ENCODE measurements at places on chromosomes 3 and 15.

- DNase-seq, result no peak
Observed at GRCh38 chr3:112496366-112497067, 2.8 kb downstream of the BTLA start.

GRCh38 chr15:70035719-70036077 lies 62.0 kb downstream of the TLE3 start:
- no peak for DNase-seq

- DNase-seq, result no peak
Observed at GRCh38 chr3:129618901-129619671, 12.6 kb upstream of the PLXND1 start.

GRCh38 chr3:51637941-51638471 lies 33.0 kb upstream of the TEX264 start:
- peak; percentile 13 for DNase-seq

All from stimulated activated naive CD8-positive, alpha-beta T cell treated with anti-CD3 and anti-CD28 coated beads, Interleukin-15, Interleukin-2, amounts not matched to agents 100 U/mL and 50 U/mL, for 24 hours (primary cell).